ENCODE measurements at places on chromosomes 5 and 9.

DNA sequence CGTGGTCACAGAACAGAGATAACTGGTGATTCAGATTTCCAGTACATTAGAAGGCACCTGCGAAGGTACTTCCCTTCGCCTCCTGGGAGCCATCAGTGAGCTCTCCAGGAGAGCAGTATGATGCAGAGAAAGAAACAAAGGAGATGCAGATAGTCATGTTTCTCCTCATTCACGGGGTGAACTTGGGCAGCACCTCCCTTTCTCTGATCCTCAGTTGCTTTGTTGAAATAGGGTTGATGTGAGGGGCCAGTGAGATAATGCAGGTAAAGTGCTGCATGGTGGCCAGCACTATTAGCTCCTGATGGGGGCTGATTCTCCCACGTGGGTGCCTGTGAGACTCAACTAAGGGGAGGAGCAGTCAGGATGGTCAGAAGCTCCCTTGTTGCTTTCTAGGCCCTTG is 46.6 kb upstream of the ZNF169 start:
- no peak for DNase-seq

DNA sequence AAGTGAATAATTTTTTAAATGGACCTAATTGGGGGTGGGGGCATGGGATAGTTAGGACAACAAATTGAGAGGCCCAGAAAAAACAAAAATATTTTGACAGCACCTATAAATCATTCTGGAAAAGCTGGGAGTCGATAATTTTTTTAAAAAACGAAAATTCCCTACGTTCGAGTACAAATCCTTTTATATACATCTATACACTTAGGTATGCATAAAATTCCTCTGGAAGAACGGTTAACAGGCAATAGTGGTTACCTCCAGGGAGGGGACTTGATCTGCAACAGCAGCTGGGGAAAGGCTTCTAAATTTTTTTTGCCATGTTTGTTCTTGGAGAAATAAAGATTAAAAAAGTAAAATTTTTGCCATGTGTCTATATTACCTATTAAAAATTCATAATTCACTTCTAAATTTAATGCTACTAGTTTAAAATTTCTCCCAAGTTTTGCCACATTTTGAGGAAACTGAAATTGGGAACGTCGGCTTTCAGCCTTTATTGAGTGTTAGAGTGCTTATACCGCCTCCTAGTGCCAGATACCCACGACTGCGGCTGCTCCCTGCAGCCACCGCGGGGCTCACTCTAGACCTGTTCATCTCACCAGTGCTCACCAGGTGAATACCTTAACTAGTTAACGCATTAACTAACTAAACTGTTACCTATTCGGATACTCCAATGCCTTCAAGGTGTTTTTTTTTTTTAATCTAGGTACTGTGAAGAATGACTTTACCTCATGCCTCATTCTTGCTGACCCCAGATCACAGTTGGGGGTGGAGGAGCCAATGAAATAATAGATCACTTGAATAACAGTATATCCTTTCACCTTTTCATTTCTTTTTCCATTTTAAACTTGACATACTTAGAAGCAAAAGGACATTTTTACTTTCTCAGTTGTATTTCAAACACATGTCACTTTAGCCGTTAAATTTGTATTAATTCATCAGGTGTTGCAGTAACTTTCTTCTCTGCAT is 1.8 kb upstream of the BHMT start:
- no peak for DNase-seq

DNA sequence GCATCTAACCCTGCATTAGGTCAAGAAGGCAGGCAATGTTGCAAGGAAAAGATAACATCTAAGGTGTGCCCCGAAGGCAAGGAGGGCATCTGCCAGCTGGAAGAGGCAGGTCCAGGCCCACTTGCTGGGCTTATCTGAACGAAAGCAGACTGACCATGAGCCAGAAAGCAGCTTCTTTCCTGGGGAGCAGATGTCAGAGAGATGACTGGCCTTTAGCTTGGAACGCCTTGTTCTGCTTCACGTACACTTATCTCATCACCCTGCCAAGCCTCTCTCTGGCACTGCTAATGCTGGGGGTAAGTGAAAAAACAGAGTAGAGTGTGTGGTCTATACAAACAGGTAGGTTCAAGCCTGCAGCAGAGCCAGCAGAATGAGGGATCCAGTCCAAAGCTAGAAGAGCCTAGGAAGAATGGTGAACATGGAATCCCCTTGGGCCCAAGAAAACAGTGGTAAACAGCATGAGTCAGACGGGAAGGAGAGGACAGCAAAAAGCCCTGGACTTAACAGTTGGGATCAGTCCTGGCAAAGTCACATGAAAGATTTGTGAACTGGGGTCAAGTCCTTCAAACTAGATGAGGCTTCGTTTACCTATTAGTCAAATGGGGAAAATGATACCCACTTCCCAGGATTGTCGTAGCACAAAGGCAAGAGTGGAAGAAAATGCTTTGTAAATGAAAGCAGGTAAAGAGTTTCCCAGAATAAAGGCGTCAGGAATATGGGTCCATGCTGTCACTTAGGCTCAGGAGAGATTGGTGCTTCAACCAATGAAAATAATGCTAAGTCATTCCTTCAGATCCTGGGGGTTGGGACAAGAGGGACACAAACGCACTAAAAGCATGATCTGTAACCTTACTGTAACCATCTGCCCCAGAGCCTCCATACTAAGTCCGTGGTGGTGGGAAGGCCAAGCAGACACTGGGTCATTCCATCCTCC is 200.9 kb downstream of the SLIT3 start:
- no peak for DNase-seq

DNA sequence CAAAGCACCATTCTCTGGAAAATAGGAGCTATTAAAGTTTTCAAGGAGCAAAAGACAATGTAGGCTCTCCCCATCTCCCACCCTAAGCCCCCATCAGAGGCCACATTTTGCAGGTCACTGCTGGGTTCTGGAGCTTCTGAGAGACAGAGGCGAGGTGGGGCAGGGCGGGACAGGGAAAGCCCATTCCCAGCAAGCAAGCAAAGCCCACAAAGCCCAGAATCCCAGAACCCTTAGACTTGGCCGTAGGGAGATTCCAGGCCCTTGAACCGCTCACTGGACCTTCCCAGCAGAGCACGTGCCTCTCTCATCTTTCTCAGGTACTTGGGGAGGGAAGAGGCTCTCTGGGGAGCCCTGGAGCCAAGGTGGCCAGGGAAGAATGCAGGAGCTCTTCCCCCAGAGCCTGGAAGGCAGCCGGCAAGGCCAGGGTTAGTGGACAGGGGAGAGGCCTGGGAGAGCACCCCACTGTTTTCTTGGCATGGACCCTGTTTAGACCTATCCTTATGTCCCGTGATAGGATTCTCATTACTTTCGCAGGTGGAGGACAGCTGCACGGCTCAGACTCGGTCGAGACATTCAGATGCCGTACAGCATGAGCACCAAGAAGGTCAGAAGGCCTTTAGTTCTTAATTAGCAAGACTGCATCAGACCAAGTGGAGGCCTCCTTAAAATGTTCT is 52.4 kb downstream of the ZNF354C start:
- no peak for DNase-seq

DNA sequence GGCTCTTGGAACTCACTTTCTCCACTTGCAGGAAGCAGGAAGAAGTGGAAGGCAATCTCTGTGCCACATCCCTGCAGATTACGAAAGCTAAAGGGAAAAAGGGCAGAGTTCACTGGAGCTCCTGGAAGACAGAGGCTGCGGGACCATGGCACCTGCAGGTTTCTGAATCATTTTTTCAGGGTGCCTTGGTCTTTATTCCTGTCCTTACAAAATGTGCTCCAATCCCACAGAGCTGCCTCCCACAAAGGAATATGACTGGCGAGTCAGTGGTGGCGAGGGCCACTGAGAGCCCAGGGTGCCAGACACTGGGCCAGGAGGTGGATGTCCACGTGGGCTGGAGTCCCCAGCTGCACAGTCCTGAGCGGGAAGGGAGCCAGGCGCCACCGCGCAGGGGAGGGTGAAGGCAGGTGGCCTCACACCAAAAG is 183.0 kb downstream of the FANCC start:
- no peak for DNase-seq

DNA sequence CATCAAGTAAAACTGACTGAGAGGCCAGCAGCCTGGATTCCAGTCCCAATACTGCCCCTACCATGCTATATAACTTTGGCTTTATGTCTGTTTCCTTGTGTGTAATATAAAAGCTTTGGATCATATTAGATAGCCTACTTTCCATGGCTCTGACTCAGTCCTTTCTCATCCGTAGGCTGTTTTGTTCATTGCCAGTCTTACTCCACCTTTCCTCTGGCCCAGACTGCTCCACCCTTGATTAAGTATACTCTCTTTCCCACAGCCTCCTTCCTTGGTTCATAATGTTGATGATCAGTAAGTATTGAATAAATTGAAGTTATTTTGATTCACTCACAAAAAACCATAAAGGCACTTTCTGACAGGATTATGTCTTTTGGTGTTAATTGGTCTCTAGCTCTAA is 1.5 kb upstream of the MRPS30 start:
- no peak for DNase-seq

- DNase-seq, result peak; percentile 91
Observed at GRCh38 chr5:170278611-170279458, 18.7 kb downstream of the LCP2 start.

DNA sequence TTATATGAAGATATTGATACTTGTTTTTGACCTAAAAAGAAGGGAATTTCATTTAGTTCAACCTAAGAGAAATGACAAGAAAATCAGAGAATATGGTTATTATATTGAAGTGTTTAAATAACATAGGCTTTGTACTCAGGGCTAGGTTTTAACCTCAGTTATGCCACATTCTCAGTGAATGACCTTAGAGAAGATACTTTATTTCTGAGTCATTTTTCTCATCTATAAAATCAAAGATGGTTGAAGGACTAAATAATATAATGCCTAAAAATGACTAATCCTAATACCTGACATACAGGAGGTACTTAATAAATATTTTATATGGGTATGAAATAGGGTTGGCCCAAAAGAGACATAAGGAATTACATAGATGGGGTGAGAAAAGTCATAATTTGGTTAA is 32.3 kb downstream of the DIMT1 start:
- DNase-seq, result no peak

Data from CD4-positive, alpha-beta T cell treated with Interleukin-6 at 100 ng/mL for 8 hours (primary cell).